ENCODE measurements at places on chromosomes 3 and 15. TPM values are rescaled to one million over a fixed set of nuclear protein-coding genes. Genes with fewer than 3 reads are reported as not detected.
A peak's percentile ranks its signal among the peaks of the same experiment; 100 is the strongest.

- H3K36me3 ChIP-seq, result peaks cover 23% of the 10 kb centered on the region
- no peak overlapping the region for H3K27ac ChIP-seq
- H3K4me1 ChIP-seq, result no peaks in the 10 kb centered on the region
- no peak for DNase-seq
- no peak overlapping the region for H3K4me3 ChIP-seq
- H3K27me3 ChIP-seq, result no peaks in the 10 kb centered on the region
These were observed 24.4 kb upstream of the OCA2 start for GRCh38 chr15:28123408-28124023.

POPDC2 gene
- total RNA-seq, result 86.6 TPM

GRCh38 chr3:128504963-128505730 lies 12.1 kb upstream of the GATA2 start:
- no peaks in the 10 kb centered on the region for H3K36me3 ChIP-seq
- peaks cover 4% of the 10 kb centered on the region for H3K27me3 ChIP-seq
- peak; percentile 28 for DNase-seq
- H3K4me1 ChIP-seq, result no peaks in the 10 kb centered on the region

GRCh38 chr3:131738095-131738494 lies 235.3 kb upstream of the MRPL3 start:
- H3K4me3 ChIP-seq, result no peak overlapping the region
- no peaks in the 10 kb centered on the region for H3K4me1 ChIP-seq
- H3K36me3 ChIP-seq, result no peaks in the 10 kb centered on the region
- no peak for DNase-seq
- H3K27ac ChIP-seq, result no peak overlapping the region

DNA sequence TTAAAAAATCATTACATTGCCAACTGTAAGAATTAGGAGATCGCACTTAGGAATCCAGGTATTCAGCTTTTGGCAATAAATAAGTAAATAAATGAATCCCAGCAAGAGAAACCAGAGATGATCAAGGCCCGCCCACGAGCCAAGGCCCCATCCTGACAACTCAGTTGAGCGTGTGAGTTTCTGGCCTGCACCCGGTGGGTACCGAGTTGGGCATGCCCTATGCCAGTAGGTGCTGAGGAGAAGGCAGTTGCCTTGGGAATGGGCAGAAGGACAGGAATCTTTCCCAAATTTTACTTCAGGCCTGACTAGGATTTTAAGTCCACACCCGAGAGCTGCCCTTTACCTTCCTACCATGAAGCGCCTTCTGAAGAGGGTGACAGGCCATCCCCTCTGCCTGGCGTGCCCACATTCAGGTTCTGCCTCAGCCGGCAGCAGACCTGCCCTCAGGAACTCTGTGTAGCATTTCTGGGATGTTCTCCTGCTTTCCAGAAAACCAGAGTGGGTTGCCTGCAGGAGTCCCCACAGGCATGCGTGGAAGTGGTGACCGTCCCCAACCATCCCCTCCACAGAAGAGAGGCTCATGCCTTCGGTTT lies 99.3 kb upstream of the ALDH1A3 start:
- no peak overlapping the region for H3K27ac ChIP-seq
- peak; percentile 39 for DNase-seq
- no peaks in the 10 kb centered on the region for H3K36me3 ChIP-seq
- H3K4me1 ChIP-seq, result no peaks in the 10 kb centered on the region
- H3K27me3 ChIP-seq, result no peaks in the 10 kb centered on the region
- H3K4me3 ChIP-seq, result no peak overlapping the region

DNA sequence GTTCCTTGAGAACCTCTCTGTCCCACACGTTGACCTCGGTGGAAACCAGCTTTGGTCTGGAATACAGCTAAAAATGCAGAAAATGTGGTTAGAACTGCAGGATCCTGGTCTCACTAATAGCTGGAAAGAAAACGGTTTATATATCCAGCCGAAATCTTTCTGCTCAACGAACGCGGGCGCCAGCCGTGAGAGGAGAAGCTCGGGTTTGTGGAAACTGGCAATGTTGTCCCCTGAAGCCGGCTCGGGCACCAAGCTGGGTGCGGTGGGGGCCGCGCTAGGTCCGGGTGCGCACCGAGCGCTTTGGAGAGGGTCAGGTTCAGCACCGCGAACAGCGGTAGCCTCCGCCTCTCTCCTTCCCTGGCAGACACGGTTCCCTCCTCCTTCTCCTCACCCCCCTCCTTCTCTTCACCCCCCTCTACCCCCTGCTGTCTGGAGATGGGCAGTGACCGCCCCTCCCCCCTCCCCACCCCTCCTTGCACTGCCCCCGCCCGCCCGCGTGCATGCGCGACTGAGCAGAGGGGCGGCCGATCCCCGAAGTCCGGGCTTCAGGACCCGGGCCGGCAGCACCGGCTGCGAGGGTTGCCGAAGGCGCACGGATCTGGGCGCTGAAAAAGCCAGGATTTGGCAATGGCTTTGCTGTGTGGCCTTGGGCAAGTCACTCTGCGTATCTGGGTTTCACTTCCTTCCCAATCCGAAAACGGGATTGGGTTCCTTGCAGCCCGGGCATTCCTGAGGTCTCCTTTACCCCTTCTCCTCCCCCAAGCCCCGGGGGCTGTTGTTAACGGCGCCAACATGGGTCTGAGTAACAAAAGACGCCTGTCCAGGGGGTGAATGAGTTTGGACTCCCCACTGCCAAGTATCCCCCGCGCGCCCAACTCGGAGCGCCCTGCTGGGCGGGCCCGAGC lies at the start of gene SKOR1:
Gene SKOR1, plus strand, starts transcription at position 534 of the 905 bp plus-strand sequence. Its CDS starts 94 bp downstream, at position 628.
- peaks cover 64% of the 10 kb centered on the region for H3K4me1 ChIP-seq
- H3K27me3 ChIP-seq, result peaks cover 100% of the 10 kb centered on the region
- H3K36me3 ChIP-seq, result no peaks in the 10 kb centered on the region

GRCh38 chr3:94525043-94525442 lies 462.2 kb downstream of the NSUN3 start:
- no peak for DNase-seq
- H3K27ac ChIP-seq, result no peak overlapping the region
- H3K4me1 ChIP-seq, result peaks cover 8% of the 10 kb centered on the region
- no peaks in the 10 kb centered on the region for H3K27me3 ChIP-seq
- H3K4me3 ChIP-seq, result no peak overlapping the region

- no peaks in the 10 kb centered on the region for H3K27me3 ChIP-seq
- H3K36me3 ChIP-seq, result no peaks in the 10 kb centered on the region
- no peaks in the 10 kb centered on the region for H3K4me1 ChIP-seq
- no peak overlapping the region for H3K27ac ChIP-seq
- no peak for DNase-seq
These were observed 158.0 kb downstream of the CDIN1 start for GRCh38 chr15:36737430-36737891.

Data from sigmoid colon (tissue), 7 donors.